ENCODE measurements at places on chromosomes 7 and 10. TPM values are rescaled to one million over a fixed set of nuclear protein-coding genes. Genes with fewer than 3 reads are reported as not detected.

The SHOC2 gene
- total RNA-seq, result 44.4 TPM

The CALHM1 gene
- total RNA-seq, result not detected

The CALCR gene
- total RNA-seq, result not detected

The SRGN gene
- total RNA-seq, result 765 TPM

The PSD gene
- not detected for total RNA-seq

The HECW1 gene
- total RNA-seq, result not detected

The TMEM225B gene
- total RNA-seq, result not detected

The TYW1B gene
- 4.2 TPM for total RNA-seq

The ZNF804B gene
- not detected for total RNA-seq

The SPDYE11 gene
- not detected for total RNA-seq

The ATOH7 gene
- not detected for total RNA-seq

The ATP6V0A4 gene
- 0.38 TPM for total RNA-seq

The PTPRN2 gene
- total RNA-seq, result 1.4 TPM

The SMNDC1 gene
- total RNA-seq, result 7.2 TPM

The NOBOX gene
- not detected for total RNA-seq

The ACTR1A gene
- total RNA-seq, result 213 TPM

The FANK1 gene
- 2.5 TPM for total RNA-seq

The ZC3HAV1L gene
- 33.0 TPM for total RNA-seq

The NPSR1 gene
- not detected for total RNA-seq

The TMEM236 gene
- 0.10 TPM for total RNA-seq

The DEPP1 gene
- total RNA-seq, result 421 TPM

The TFEC gene
- total RNA-seq, result 38.5 TPM

The UNCX gene
- not detected for total RNA-seq

Measured in vein endothelial cell (primary cell).